NCI-H2029 (cell line): ENCODE measurements at places on chromosomes 2 and 18.
A peak's percentile ranks its signal among the peaks of the same experiment; 100 is the strongest.

GRCh38 chr2:105681927-105682326 lies 62.8 kb upstream of the NCK2 start:
- no peak for DNase-seq

DNA sequence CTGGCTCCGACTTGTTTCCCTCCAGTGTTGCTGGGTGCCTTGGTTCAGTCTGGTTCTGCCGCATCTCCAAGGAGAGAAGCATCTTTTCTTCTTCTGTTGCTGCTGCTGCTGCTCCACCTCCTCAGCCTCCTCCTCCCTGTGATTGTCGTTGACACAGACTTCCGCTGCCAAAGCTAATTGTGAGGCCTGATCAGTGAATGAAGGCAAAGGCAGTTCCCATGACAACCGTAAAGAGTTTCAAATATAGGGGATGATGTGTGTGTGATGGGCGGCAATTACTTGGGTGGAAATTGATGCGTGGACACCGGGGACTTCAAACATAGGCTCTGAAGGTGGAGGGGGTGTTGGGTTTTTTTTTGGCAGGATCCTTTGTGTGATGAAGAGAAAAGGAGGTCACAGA lies 13.7 kb downstream of the TET3 start:
- DNase-seq = no peak

GRCh38 chr2:107588181-107588580 lies 238.5 kb upstream of the RGPD4 start:
- DNase-seq = no peak

DNA sequence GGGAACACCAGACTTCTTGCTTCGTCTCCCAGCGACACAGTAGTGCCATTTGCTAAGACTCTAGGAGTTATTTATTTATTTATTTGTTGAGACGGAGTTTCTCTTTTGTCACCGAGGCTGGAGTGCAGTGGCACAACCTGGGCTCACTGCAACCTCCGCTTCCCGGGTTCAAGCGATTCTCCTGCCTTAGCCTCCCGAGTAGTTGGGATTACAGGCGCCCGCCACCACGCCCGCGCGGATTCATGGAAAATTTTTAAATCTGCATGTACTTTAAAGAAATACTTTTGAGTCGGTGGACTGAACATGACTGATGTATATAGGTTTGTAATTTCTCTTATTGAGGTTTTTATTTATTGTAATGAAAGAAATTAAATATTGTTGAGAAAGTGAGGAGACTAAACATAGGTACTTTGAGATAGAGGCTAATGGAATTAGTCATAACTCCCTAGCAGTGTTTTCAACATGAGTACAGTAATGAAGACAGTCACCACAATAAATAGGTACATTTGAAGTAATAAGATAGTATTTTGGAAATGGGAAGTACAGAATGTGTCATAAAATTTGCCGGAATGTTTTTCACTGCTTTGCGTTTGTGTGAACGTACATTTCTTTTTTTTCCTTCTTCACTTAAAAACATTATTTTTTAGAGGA lies 983 bp downstream of the MTX2 start:
- DNase-seq = no peak

DNA sequence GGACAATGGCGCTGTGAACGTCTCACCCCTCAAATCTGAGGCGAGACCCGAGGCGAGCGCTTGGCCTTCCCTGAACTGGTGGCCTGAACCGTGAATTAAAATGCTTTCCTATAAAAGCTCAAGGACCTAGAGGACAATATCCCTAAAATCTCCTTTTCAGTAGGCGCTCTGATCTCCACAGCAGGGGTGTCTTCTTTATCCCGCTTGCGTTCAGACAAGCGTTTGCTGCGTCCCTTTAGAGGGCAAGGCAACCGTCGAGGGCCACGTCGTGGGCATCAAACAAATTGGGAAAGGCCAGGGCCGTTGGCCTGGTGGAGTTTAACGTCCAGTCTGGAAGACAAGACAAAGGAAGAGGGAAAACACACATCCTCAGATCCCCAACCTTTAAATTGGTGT lies 1.3 kb upstream of the RAX start:
- DNase-seq = no peak

- no peak for DNase-seq
Measured at GRCh38 chr18:7290077-7290476, 59.2 kb downstream of the LRRC30 start.

GRCh38 chr2:30730736-30731647 lies 76.3 kb downstream of the CAPN13 start:
- DNase-seq = no peak

DNA sequence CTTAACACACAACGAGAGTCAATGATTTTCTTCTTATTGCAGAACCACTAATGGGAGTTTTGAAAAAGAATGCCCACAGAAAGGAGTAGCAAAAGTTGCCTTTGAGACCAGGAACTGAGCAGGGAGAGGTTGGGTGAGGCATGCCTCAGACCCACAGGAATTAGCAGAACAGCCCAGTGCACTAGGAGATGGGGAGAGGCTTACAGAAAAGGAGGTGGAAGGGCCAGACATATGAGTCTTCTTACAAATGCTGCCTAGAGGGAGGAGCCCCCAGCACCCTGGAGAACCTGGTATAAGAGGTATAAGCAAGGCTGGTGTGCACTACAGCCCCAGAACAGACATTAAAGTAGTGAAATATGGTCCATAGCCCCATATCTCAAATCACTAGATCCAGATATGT lies 162.0 kb downstream of the DTNA start:
- no peak for DNase-seq

- DNase-seq = no peak
Measured at GRCh38 chr2:38194751-38195150, 118.8 kb upstream of the CYP1B1 start.

DNA sequence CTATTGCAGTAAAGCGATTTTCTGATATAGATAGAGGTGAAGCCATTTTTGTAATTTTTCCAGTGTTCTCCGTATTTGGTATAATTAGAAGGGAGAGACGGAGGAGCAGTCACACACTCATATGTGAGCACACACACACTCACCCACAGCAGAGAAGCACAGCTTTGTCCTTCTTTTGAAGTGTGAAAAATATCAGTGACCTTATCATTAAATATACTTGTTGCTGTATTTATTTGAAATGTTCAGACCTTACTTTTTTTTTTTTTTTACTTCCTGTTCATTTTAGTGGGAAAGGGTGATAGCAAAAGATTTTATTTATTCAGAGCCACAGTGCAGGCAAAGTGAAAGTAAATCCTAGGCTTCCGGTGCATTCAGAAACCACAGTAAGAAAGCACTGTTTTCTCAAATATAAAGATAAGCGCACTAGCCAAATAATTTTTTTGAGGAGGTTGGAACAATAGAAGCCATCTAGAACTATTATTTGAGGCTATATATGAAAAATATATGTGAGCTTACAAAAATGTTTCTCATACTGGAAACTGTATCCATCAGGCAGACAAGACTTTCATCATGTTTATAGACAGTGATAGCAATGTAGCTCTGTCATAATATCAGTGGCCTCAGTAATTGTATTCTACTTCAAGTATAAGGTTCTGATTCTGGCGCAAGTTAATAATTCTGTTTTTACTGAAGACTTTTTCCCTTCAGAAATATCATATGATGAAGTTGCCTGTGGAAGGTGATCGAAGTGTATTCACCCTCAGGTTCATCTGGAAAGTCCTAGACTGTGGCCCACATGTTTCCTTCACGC lies 37.2 kb downstream of the TSHZ1 start:
- no peak for DNase-seq

DNA sequence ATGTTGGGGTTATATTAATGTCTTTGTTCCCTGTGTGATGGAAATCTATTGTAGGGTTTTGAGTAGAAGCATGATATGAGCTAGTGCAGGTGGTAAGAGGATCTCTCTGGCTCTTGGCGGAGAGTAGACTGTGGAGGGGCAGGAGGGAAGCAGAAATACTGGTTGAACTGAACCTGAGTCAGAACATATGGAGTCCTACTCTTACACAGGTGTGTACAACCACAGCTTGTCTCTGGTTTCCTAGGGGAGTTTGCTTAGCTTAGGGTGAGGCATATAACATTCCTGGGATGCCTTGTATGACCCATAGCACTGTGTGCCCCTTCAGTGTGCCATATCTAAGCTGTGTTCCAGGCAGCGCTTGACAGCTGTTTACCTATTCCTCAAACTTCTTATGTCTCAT lies 97.3 kb upstream of the GCFC2 start:
- no peak for DNase-seq

DNA sequence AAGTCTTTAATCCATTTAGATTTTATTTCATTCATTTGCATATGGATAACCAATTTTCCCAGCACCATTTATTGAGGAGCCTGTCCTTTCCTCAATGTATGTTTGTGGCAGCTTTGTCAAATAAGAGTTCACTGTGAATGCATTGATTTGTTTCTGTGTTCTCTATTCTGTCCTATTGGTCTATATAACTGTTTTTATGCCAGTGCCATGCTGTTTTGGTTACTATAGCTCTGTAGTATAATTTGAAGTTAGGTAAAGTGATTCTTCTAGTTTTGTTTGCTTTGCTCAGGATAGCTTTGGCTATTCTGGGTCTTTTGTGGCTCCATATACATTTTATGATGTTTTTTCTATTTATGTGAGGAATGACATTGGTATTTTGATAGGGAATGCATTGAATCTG lies 7.4 kb downstream of the MYO3B start:
- no peak for DNase-seq

- no peak for DNase-seq
Measured at GRCh38 chr2:219989744-219990143, 362.3 kb downstream of the SLC4A3 start.

DNA sequence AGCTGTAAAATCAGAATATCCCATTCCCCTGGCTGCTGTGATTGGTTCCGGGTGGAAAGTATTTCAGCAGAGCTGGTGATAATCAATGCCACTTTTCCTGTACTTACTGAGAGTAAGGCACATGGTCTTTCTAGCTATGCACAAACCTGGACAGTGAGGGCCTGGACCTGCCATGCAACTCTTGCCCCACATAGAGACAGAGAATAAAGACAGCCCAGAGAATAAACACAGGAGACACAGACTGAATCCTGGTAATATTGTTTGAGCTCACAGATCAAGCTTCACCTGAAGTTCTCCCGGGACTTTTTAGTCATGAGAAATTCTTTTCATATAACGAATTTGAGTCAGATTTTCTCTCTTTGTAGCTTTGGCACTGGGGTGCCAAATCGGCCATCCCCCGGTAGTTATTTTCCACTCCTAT lies 81.9 kb downstream of the ACAA2 start:
- no peak for DNase-seq

GRCh38 chr2:222102575-222103349 lies 196.0 kb downstream of the PAX3 start:
- no peak for DNase-seq

DNA sequence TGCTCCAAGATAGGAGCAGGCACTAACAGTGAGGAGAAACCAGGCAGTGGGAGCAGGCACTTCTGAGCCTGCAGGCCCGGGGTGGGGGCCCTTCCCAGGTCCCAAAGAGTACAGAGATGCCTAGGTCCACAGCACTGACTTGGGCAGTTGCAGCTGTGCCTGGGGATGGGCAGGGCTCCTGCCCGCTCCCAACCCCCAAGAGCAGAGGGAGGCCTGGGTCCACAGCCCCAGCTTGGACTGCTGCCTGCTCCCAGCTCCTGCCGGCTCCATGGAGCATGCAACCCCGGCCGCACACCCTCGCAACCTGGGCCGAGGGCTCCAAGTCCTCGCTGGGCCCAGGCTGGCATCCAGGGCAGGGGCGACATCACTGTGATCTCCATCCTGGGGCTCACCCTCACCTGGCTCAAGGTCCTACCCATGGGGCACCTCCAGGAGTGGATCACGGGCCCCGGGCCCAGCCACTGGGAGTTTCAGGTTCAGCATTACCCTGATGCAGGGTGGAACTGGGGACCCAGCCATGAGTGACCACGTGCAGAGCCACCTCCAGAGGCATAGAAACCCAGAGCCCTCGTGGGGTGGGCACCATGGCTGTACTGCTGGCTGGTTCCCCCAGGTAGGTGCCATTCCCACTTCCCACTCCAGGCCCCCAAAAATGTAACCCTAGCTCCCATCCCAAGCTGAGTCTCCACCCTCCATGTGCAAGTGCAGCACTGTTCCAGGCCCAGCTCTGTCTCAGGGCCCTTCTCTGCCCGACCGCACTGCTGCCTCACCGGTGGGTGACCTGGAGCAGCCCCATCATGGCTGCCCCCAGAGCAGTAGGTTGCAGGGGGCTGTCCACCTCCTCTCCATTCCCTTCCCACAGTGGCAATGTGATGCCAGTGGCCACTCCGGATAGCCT lies 325.6 kb downstream of the NR4A2 start:
- no peak for DNase-seq

- DNase-seq = no peak
Measured at GRCh38 chr2:32627441-32627813, 423 bp upstream of the TTC27 start.

DNA sequence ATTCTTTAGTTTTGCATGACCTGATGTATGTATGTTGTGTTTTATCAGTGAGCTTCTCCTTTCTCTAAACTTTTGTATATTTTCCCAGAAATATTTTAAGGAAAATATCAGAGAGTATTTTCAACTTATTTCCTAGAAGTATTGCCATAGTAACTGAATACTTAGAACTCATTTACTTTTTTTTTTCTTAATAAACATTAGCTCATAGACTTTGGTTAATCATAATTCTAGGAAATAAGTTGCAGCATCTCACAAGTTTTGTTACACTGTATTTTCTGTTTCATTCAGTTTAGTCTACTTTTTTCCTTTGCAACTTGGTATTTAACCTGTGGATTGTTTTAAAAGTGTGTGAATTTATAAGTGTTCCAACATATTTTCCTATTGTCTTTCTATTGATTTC lies 27.5 kb downstream of the SMCHD1 start:
- no peak for DNase-seq

DNA sequence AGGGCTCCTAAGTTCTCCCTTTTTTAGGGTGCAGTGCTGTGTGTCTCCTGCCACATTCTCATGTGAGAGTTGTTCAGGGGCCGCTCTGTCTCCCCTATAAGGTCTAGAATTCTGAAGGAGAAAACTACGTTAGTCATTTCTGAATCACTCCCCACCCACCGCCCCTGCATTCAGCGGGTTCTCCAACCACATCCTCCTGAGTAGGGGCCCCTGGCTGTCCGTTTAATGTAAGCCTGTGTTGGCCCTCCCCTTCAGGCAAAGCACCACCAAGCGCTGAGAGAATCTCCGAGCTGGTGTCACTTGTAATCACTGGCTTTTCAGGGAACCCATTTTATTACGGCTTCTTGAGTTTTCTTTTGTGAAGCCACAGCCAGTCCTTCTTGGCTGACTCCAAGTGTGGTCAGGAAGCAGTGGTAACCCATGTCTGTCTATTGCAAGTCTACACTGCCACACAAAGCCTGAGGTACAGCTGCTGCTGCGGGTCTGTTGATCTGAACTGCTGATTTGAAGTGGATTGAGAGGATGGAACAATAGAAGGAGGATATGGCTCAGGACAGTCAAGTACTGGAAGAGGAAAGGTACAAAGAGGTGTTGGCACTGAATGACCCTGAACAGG lies 16.9 kb downstream of the LCT start:
- DNase-seq = peak; percentile 72

- DNase-seq = peak; percentile 28
Measured at GRCh38 chr2:229715895-229716507, 1.6 kb upstream of the DNER start.

GRCh38 chr2:239223310-239224198 lies 177.3 kb downstream of the HDAC4 start:
- no peak for DNase-seq

- no peak for DNase-seq
Measured at GRCh38 chr2:163812926-163813520, 77.2 kb upstream of the FIGN start.
